ENCODE measurements at places on chromosomes 1 and 21. TPM values are rescaled to one million over a fixed set of nuclear protein-coding genes. Genes with fewer than 3 reads are reported as not detected.

DNA sequence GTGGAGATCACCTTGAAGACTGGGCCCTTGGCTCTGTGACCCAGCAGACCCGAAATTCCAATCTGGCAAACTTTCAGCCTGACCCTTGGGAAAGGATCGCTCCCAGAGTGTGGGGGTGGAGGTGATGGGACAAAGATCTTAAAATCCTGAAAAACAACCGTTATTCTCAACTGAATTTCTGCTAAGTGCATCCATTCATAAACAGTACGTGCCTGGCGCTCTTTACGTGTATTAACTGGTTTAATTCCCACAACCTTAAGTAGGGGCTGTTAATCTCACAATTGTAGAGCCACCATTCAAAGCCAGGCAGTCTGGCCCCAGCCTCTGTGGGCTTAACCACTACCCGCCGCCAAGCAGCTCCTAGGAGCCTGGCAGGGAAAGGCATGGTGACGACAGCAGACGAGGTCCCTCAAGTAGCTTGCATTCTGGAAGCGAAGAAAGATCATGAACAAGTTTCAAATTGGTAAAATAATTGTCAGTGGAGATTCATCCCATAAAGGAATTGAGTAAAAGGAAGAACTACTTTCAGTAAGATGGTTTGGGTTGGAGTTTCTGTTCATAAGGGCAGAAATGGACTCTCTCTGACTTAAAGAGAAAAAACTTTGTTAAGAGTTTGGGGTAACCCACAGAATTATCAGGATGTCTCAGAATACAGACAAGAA, 11.4 kb upstream of the RGS16 start:
- H3K27me3 ChIP-seq: no peaks in the 10 kb centered on the region
- no peak overlapping the region for H3K4me3 ChIP-seq
- peak overlapping the region; percentile 56 for H3K27ac ChIP-seq
- H3K4me1 ChIP-seq: peaks cover 5% of the 10 kb centered on the region

ITLN1 gene
- total RNA-seq: not detected

HSD3B1 gene
- total RNA-seq: not detected

KCNJ9 gene
- total RNA-seq: not detected

- H3K27ac ChIP-seq: no peak overlapping the region
- DNase-seq: peak; percentile 61
- H3K36me3 ChIP-seq: no peaks in the 10 kb centered on the region
- H3K27me3 ChIP-seq: no peaks in the 10 kb centered on the region
- no peaks in the 10 kb centered on the region for H3K4me1 ChIP-seq
These were observed 15.0 kb upstream of the CEP85 start for GRCh38 chr1:26218906-26219494.

LYPD8 gene
- not detected for total RNA-seq

DNA sequence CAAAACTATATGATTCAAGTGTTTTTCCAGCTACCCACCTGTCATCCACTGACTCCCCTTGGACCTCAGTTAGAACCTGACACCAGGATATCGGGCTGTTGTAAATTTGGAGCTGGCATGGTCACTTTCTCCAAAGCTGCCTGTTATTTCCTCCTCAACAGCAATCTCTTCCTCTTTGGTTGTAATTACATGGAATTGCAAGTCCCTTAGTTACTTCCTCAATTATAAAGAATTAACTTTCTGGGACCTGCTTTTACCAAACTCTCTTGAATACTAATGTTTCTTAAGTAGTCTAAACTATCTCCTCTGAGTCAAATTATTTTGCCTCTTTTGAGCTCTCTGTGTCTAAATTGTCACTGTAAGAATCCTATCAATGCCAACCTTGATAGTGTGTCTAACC, 150.3 kb upstream of the SGIP1 start:
- no peak for DNase-seq
- no peak overlapping the region for H3K27ac ChIP-seq
- H3K36me3 ChIP-seq: no peaks in the 10 kb centered on the region
- H3K4me3 ChIP-seq: no peak overlapping the region

DNA sequence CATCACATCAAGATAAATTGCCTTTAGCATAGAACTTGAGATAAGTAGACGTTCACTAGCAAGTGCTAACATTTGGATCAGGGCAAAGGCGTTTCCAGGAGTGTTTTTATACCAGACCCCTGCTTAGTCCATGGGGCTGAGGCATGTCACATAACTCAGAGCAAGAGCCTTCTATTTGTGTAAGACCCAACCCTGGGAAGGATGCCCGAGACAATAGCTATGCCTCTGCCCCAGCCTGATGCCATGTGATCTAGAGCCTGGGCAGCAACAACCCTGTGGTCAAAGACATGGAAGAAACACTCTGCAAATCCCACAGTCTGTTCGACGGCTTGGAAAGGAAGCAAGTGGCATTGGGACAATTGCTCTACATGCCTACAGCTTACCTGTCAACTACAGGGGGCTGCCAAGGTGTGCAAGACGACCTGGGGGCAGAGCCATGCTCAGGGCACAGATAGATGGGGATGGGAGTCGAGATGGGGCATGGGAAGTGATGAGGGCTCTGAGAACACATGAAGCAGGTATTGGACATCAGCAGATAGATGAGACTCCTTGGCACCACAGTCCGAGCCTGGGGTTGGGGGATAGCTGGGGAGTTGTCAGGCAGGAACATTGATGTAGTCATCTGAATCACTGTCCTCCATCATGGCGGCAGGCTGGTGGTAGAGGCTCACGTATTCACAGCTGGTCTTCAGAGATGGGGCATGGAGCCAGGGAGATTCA, 7.3 kb downstream of the IL24 start:
- no peaks in the 10 kb centered on the region for H3K27me3 ChIP-seq
- H3K27ac ChIP-seq: no peak overlapping the region
- H3K36me3 ChIP-seq: no peaks in the 10 kb centered on the region
- DNase-seq: no peak
